ENCODE measurements at places on chromosomes 3 and 15.
A peak's percentile ranks its signal among the peaks of the same experiment; 100 is the strongest.

DNA sequence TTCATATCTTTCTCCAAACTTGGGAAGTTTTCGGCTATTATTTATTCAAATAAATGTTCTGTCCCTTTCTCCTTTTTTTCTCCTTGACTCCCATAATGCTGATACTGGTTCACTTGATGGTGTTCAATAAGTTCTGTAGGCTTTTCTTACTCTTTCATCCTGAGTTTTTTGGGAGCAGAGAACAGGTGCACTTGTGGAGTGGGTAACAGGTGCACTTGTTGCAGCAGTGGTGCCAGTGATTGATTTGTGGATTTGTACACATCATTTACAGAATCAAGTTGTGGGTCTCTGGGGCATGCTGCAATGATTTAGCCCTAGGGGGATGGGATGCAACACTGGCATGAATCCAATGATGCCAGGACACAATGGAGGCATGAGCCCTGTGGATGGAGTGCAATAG lies 14.8 kb upstream of the OR5H1 start:
- no peak for DNase-seq

GRCh38 chr3:30704931-30705890 lies 98.8 kb downstream of the TGFBR2 start:
- DNase-seq, result no peak

GRCh38 chr15:69859866-69860265 lies 237.9 kb downstream of the TLE3 start:
- no peak for DNase-seq

GRCh38 chr3:179236669-179237301 lies 14.1 kb downstream of the KCNMB3 start:
- no peak for DNase-seq

- DNase-seq, result peak; percentile 1
These were observed 593 bp downstream of the CIAO2A start for GRCh38 chr15:64092864-64093626.

DNA sequence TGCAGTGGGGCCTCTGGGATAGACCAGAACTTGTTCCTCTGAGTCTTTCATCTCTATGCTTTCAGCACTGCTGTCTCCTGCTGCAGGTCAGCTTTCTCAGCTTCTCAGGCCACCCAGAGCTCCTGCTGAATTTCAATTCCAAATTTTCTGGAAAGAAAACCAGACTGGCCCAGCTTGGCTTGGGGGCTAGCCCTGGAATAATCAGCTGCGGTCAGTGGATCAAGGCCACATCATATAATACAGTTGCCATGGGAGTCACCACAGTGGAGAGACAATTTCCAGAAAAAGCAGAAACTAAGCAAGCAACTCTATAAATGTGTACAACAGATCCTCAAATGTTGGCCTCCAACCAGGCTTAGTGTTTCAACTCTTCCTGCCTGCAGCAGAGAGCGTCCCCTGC lies 91.1 kb upstream of the SLC24A5 start:
- DNase-seq, result no peak

DNA sequence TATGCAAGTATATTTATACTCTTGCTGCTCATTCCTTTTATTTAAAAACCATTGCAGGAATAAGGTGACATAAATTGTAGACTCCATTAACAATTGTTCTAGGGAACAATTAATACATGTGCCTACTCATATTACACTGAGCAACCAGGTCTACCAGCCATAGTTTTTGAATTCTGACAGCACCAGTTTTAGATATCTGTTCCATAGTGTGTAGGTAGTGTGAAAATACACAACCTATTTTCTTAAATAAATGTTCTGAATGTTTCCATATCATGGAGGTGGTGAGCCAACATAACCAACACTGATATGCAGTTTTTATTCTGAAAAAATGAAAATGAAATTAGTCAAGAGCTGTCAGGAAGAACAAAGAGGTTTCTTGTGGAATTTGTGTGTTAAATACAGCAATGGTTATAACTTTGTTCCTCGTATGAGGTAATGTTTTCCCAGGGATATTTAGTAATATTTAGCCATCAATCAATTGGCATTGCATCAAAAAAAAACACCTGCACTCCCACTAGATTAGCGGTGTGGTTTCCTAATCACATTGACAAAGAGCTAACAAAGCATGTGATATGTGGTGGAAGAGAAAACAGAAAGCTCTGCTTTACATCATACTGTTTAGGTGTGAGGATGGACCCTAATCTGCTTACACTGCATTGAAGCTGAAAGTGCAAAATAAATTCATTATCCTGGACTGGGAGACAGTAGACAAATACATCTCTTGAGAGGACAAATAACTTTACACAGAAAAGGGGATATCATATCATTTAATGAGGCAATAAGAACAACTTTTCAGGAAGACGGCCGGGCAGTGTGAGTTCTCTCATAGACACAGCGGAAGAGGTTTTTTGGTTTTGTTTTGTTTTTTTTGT lies 369.5 kb upstream of the THBS1 start:
- DNase-seq, result no peak

GRCh38 chr3:128858167-128858566 lies 21.3 kb upstream of the ACAD9 start:
- DNase-seq, result no peak

DNA sequence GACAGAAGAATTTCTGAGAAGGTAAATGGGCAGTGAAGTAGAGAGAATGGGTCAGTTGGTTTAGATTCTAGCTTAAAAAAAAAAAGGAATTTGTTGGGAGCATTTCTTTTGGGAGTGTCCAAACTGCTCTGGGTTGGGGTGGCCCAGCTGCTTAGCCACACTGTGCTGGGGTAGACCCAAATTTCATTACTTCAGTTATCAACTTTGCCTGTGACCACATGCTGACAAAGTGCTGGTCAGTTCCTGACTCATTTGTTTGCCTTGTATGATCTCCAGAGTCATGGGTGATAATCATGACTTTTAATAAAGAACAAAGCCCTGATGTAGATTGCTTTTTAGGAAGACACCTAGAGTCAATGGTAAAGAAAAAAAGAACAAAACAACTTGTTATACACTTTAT lies 121.5 kb upstream of the FGF7 start:
- no peak for DNase-seq

DNA sequence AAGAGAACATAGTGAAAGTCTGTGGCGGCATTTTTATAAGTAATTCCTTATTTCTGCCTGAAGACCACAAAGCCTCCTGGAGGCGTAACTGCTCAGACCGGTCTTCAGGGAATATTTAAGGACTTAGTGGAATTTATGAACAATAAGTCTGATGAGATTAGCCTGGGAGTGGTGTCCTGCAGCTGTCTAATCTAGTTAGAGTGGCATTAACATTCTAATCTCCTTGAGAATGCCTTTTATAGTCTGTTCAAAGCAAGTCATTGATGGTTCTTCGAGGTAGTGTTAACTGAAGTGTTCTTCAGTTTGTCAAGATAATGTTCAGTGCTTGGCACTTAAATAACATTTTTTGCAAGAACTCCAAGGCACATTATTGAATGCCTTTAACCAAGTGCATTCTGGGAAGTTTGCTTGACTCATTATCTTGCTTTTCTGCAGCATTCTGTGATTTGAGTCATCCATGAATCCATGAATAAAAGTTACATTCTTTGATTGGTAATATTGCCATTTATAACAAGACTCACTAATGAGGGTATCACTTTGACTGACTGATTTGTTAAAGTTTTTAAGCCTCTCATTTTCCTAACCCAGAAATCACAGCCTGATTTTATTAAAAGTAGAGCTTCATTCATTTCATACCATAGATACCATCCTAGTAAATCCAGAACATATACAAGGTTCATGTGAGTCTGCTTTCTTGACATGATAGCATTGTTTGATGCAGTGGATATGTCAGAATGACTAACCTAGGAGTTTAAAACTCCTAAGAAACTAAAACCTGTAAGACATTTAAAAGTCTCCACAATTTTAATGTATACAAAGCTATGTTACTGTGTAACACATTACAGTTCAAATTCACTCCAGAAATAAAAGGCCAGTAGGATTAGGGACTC lies 12.5 kb downstream of the RBM5 start:
- DNase-seq, result no peak

DNA sequence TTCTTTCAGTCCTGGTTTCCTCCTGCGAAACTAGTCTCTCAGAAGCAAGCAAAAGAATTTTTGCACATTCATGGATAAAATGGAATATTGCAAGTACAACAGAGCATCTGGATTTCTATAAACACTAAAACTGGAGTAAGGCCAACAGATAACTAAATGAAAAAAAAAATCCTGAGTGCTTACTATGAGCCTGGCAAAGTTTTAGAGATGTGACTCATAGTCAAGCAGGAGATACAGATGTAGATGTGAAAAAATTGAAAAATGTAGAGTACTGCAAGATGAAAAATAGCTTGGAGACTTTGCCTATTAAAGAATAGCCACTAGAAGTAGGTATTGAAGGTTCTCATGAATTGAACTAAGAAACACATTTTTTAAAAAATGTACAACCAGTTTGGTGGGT lies 397.4 kb downstream of the OTOL1 start:
- DNase-seq, result no peak

DNA sequence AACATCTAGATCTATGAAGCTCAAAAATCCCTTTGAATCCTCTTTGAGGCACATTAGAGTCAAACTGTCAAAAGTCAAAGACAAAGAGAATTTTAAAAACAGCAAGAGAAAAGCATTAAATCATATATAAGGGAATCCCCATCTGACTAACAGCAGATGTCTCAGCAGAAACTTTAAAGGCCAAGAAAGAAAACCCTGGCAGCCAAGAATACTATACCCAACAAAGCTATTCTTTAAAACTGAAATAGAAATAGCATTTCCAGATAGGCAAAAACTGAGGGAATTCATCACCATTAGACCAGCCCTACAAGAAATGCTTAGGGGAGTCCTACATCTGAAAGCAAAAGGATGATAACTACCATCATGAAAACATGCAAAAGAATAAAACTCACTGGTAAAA lies 211.2 kb upstream of the PDZRN3 start:
- no peak for DNase-seq

- DNase-seq, result no peak
These were observed 221.9 kb upstream of the PROK2 start for GRCh38 chr3:72006631-72007556.

GRCh38 chr15:77992356-77993222 lies 84.9 kb downstream of the TBC1D2B start:
- no peak for DNase-seq

DNA sequence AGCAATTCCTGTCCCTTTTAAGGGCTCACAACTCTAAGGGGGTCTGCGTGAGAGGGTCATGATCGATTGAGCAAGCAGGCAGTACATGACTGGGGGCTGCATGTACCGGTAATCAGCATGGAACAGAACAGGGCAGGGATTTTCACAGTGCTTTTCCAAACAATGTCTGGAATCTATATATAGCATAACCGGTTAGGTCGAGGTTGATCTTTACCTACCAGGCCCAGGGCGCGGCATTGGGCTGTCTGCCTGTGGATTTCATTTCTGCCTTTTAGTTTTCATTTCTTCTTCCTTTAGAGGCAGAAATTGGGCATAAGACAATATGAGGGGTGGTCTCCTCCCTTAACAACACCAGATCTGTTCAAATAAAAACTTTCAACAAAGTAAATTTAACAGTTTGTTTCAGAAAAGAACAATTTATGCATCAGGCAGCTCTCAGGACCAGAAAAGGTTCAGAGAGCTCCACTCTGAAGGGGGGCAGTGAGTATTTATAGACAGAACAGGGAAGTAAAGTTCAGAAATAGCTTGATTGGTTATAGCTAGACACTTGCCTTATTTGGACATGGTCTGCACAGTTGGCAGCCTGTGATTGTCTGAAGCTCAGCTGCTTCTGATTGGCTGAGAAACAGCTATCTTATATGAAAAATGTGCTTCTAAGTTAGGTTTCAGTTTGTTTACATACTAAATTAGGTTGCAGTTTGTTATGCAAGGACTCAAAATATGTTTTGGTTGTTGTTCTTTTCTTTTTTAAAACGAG lies 17.2 kb upstream of the B4GALT4 start:
- DNase-seq, result no peak

GRCh38 chr15:66389098-66389858 lies 2.6 kb downstream of the MAP2K1 start:
- DNase-seq, result no peak

GRCh38 chr3:183541738-183542137 lies 13.8 kb downstream of the KLHL6 start:
- DNase-seq, result no peak

DNA sequence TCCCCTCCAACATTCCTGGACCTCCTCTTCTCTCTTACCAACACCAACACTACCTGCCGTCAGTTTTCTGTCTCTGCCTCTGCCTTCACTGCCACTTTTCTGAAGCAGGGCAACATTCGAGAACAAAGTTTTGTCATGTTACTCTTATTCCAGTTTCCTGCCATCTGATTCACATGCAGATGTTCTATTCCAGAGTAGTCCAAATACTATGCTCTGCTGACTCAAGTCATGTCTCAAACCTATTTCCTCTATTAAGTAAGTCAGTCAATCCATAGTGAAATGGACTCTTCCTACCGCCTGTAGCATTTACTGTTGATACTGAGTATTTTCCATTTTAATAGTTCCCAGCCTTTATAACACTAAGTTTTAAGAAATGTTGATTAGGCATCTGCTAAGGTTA lies 43.4 kb downstream of the ESYT3 start:
- no peak for DNase-seq

DNA sequence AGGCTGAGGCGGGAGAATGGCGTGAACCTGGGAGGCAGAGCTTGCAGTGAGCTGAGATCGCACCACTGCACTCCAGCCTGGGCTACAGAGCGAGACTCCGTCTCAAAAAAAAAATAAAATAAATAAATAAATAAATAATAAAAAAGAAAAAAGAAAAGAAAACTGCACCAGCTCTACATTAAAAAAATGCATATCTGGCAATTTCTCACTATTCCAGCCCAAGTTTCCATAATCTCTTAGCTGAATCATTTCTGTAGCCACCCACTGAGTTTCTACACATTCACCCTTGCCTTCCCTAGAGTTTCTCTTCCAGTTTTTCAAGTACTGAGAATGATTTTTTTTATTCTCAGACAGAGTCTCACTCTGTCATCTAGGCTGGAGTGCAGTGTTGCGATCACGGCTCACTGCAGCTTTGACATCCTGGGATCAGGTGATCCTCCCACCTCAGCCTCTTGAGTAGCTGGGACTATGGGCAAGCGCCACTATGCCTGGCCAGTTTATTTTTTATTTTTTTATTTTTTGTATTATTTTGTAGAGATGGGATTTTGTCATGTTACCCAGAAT lies 24.5 kb upstream of the SLC7A14 start:
- DNase-seq, result no peak

DNA sequence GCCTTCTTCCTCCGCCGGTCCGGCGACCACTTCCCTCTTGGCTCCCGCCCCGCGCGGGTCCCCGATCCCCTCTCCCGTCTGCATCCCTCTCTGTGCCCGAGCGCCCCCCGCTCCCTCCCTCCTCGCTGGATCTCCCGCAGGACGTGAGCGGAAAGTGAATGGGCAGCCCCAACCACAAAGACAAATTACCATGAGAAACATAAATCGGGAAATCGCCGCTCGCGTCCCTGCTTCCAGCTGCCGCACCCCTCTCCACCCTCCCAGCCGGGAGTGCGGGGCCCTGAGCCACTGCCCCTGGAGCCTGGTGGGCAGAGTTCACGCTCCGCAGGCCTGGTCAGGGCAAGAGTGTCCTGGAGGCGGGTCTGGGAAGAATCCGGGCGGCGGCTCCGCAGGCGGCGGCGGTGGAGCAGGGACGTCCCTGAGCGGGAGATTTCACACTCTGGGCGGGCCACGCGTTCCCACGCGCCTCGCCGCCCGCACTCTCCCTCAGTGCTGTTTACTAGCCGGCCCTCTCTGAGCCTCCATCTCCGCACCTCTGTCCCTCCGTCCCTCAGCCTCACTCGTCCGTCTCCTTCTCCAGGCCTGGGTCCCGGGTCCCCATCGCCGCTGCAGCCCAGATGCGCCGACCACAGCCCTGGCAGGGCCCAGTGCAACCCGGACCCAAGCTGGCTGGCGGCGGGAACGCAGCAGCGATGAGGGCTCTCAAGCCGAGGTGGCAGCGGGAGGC lies 835 bp downstream of the SEMA5B start:
- DNase-seq, result no peak

GRCh38 chr3:115211810-115212492 lies 64.9 kb upstream of the ZBTB20 start:
- no peak for DNase-seq

Data from T follicular helper cell (primary cell).